IMR-90 (cell line): ENCODE measurements at places on chromosomes 2 and 18. TPM values are rescaled to one million over a fixed set of nuclear protein-coding genes. Genes with fewer than 3 reads are reported as not detected.

DNA sequence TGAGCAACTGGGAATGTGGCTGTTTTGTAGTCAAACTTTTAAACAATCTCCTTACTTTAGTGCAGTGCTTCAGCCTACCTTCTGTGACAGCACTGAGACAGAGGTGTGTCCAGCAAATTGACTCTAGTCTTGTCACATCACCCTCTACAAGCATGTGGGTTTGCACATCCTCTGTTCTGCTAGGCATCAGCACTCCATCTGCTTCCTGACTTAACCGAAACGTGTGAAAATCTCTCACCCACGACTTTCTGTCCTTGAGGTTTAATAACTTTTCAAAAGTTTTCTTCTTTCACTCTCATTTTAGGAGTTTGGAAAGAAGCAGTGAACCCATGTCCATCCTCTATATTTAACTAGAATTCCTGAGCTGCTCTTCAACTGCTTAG is 42.6 kb downstream of the TTR start:
- H3K36me3 ChIP-seq, result no peaks in the 10 kb centered on the region
- no peak overlapping the region for H3K27ac ChIP-seq
- H3K4me1 ChIP-seq, result no peaks in the 10 kb centered on the region

Gene CWC22
- polyA plus RNA-seq, result 3.5 and 4.5 TPM in 2 replicates

Gene WDR54
- polyA plus RNA-seq, result 47.2 and 47.9 TPM in 2 replicates

Gene CFAP65
- not detected in 2 replicates for polyA plus RNA-seq

DNA sequence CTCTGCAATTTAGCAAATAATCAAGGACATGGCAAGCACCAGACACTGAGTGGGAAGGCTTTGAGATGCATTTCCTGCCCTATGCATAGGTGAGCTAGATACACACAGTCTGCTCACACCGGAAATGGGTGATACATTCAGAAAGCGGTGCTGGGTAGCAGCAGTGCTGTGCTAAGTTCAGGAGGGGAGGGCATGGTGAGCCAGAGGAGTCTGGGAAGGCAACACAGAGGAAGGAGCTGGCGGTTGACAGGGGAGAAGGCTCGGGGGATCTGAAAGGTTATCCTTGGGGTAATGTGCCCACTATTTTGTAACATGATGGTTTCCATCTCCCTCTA is 57.4 kb upstream of the EPAS1 start:
- no peak for DNase-seq
- no peaks in the 10 kb centered on the region for H3K4me1 ChIP-seq
- H3K27me3 ChIP-seq, result peaks cover 5% of the 10 kb centered on the region; the same call in 1 of the 2 replicates
- no peak overlapping the region for H3K27ac ChIP-seq
- no peaks in the 10 kb centered on the region for H3K36me3 ChIP-seq

Gene NTSR2
- polyA plus RNA-seq, result not detected in 2 replicates

GRCh38 chr2:195413422-195413821 is 243.6 kb upstream of the SLC39A10 start:
- H3K27me3 ChIP-seq, result no peaks in the 10 kb centered on the region
- no peak overlapping the region for H3K4me3 ChIP-seq

DNA sequence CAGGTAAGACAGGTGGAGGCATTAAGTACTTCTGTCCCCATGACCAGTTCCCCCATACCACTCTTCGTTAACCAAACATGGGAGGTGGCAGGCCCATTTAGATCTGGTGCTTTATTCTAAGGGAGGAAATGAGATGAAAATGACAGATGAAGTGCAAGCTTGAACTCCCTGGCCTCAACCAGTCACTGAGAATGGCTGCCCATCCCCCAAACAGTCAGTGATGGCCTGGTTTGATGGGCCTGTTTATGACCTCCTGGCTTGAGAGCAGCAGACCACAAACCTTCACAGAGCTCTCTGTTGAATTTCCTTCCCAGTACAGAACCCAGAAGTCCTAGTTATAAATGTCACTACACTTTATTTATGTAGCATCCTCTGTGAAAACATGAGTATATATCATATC is 31.1 kb downstream of the EPAS1 start:
- H3K4me3 ChIP-seq, result no peak overlapping the region
- H3K27me3 ChIP-seq, result no peaks in the 10 kb centered on the region
- peaks cover 2% of the 10 kb centered on the region; the same call in 1 of the 2 replicates for H3K36me3 ChIP-seq
- no peak for DNase-seq
- no peak overlapping the region for H3K27ac ChIP-seq
- H3K4me1 ChIP-seq, result peaks cover 54% of the 10 kb centered on the region

GRCh38 chr2:221478485-221478863 is 93.6 kb downstream of the EPHA4 start:
- no peak overlapping the region for H3K4me3 ChIP-seq
- H3K27ac ChIP-seq, result no peak overlapping the region
- no peaks in the 10 kb centered on the region for H3K27me3 ChIP-seq
- H3K36me3 ChIP-seq, result peaks cover 11% of the 10 kb centered on the region

DNA sequence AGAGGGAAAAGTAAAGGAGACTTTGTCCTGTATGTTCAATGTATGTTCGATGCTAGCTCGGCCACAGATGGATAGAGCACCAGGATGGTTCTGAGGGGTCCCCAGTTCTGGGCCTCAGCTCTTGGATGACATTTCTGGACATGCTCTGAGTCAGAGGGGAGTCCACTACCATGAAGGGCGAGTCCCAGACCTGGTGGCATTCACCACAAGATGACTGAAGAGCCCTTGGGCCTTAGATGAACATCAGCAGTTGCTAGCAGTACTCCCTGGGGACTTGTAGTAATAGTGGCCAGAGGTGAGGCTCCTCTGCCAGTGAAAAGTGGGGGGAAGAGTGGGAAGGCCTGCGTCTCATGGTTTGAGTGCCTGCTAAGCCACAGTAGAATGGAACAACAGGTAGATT is 109.5 kb downstream of the GRB14 start:
- no peak overlapping the region for H3K4me3 ChIP-seq
- no peak overlapping the region for H3K27ac ChIP-seq
- no peaks in the 10 kb centered on the region for H3K27me3 ChIP-seq
- H3K4me1 ChIP-seq, result no peaks in the 10 kb centered on the region

Gene FAM237A
- polyA plus RNA-seq, result not detected in 2 replicates

Gene LRRC30
- not detected in 2 replicates for polyA plus RNA-seq

DNA sequence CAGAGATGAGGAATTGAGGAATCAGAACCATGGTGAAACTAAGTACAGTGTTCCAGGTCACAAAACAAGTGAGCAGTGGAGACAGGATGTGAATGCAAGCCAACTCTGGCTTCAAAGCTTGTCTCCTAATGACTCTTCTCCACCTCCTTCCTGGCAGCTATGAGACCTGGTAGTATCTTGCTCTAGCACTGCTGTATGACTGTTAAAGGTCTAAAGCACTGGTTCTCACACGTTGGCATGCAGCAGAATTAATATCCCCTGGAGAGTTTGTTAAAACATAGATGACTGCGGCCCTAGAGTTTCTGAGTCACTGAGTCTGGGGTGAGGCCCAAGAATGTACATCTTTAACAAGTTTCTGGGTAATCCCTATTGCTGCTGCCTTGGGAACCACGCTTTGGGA is 63.3 kb downstream of the SUCLG1 start:
- peak; percentile 82 for DNase-seq
- H3K27me3 ChIP-seq, result no peaks in the 10 kb centered on the region; the same call in 1 of the 2 replicates
- H3K4me1 ChIP-seq, result peaks cover 7% of the 10 kb centered on the region
- H3K27ac ChIP-seq, result no peak overlapping the region
- H3K36me3 ChIP-seq, result no peaks in the 10 kb centered on the region

- H3K4me1 ChIP-seq, result peaks cover 3% of the 10 kb centered on the region; the same call in 1 of the 2 replicates
- H3K4me3 ChIP-seq, result no peak overlapping the region
- H3K27me3 ChIP-seq, result no peaks in the 10 kb centered on the region
Measured at GRCh38 chr2:40192864-40193669, 258.8 kb downstream of the SLC8A1 start.

GRCh38 chr2:198456418-198456817 is 652.0 kb downstream of the PLCL1 start:
- peak; percentile 15 for DNase-seq
- no peak overlapping the region for H3K27ac ChIP-seq
- H3K27me3 ChIP-seq, result no peaks in the 10 kb centered on the region
- H3K36me3 ChIP-seq, result no peaks in the 10 kb centered on the region

GRCh38 chr18:54327818-54328217 is 29.8 kb downstream of the STARD6 start:
- H3K27me3 ChIP-seq, result no peaks in the 10 kb centered on the region
- no peaks in the 10 kb centered on the region for H3K4me1 ChIP-seq
- no peak for DNase-seq
- no peak overlapping the region for H3K27ac ChIP-seq
- H3K36me3 ChIP-seq, result no peaks in the 10 kb centered on the region

DNA sequence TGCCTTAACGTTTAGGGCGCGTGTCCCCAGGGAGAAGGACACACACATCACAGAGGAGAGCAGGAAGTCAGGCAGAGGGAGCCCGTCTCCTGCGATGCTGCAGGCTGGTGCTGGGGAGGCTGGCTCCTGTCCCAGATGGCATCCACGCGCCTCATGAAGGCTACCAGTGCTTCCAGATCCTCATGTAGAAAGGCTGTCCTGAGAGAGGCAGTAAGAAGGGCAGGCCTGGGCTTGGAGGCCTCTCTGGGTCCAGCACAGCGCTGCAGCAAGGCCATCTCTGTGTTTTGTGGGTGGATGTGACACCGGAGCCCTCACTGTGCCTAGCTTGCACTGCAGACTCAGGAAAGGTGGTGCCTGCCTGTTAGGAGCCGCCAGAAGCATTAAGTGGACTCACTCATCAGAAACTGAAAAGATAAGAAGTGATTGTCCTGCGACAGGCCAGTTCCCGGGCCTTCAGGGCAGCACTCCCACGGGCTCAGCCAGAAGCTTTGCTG is 62.7 kb downstream of the FAM168B start:
- DNase-seq, result no peak
- H3K27me3 ChIP-seq, result peaks cover 2% of the 10 kb centered on the region
- H3K27ac ChIP-seq, result no peak overlapping the region
- H3K4me1 ChIP-seq, result no peaks in the 10 kb centered on the region
- H3K36me3 ChIP-seq, result no peaks in the 10 kb centered on the region
- no peak overlapping the region for H3K4me3 ChIP-seq

GRCh38 chr2:216492597-216493333 is 5.9 kb upstream of the RPL37A start:
- DNase-seq, result peak; percentile 82
- no peak overlapping the region for H3K4me3 ChIP-seq
- H3K36me3 ChIP-seq, result no peaks in the 10 kb centered on the region

DNA sequence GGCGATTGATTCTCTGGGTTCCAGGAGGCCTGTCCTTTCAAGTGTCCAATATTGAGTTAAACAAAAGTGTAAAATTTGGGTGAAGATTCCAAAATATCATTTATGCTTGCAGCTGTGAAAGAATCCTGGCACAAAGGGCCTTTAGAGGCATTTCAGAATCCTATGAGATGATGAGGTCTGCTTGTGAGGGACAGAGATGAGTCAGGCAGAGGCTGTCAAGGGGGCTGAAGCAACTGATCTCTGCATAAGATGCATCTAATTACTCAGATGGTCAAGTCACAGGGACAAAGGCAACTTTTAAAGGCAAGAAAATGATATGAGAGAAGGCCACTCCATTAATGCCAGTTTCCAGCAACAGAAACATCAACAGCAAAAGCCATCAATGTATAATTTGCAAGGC is 78.8 kb downstream of the FHOD3 start:
- DNase-seq, result peak; percentile 64
- no peak overlapping the region for H3K27ac ChIP-seq
- H3K36me3 ChIP-seq, result no peaks in the 10 kb centered on the region
- no peak overlapping the region for H3K4me3 ChIP-seq
- H3K4me1 ChIP-seq, result peaks cover 10% of the 10 kb centered on the region

DNA sequence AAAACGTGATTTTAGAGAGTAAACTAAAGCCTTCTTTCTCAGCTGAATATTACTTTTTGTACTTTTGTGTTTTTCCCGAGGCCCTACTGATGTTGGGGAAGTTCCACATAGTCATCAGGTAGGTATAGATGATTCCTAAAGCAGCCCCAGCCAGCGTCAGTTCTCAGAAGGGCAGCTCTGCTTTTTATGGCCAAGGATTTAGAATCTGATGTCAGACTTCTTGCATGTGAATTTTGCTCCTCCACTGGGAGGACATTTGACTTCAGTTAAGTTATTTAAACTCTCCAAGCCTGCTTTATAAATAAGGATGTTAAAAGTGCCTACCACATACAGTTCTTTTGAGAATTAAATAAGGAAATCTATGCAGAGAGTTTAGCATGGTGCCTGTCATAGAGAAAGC is 130.8 kb downstream of the NCKAP5 start:
- no peaks in the 10 kb centered on the region for H3K27me3 ChIP-seq
- H3K4me1 ChIP-seq, result peaks cover 6% of the 10 kb centered on the region
- H3K36me3 ChIP-seq, result no peaks in the 10 kb centered on the region
- DNase-seq, result no peak

GRCh38 chr2:101696272-101697123 is 1.0 kb upstream of the MAP4K4 start:
- H3K36me3 ChIP-seq, result no peaks in the 10 kb centered on the region
- H3K27ac ChIP-seq, result peak overlapping the region; percentile 67
- peaks cover 6% of the 10 kb centered on the region for H3K4me1 ChIP-seq
- no peaks in the 10 kb centered on the region for H3K27me3 ChIP-seq

- H3K27me3 ChIP-seq, result peaks cover 4% of the 10 kb centered on the region; the same call in 1 of the 2 replicates
- H3K36me3 ChIP-seq, result no peaks in the 10 kb centered on the region
- peak; percentile 33 for DNase-seq
- H3K4me3 ChIP-seq, result no peak overlapping the region
- no peak overlapping the region for H3K27ac ChIP-seq
- H3K4me1 ChIP-seq, result no peaks in the 10 kb centered on the region; the same call in 1 of the 2 replicates
Measured at GRCh38 chr2:39603436-39603835, 62.3 kb upstream of the TMEM178A start.

- no peak overlapping the region for H3K27ac ChIP-seq
- H3K27me3 ChIP-seq, result no peaks in the 10 kb centered on the region
- peaks cover 9% of the 10 kb centered on the region for H3K4me1 ChIP-seq
- H3K36me3 ChIP-seq, result no peaks in the 10 kb centered on the region
- DNase-seq, result no peak
Measured at GRCh38 chr2:37600735-37601134, 70.7 kb downstream of the CDC42EP3 start.

- no peak overlapping the region for H3K4me3 ChIP-seq
- H3K4me1 ChIP-seq, result no peaks in the 10 kb centered on the region
- H3K36me3 ChIP-seq, result no peaks in the 10 kb centered on the region
- no peak for DNase-seq
- H3K27me3 ChIP-seq, result no peaks in the 10 kb centered on the region
Measured at GRCh38 chr2:1011006-1011405, 60.4 kb downstream of the SNTG2 start.

- no peak overlapping the region for H3K4me3 ChIP-seq
- H3K4me1 ChIP-seq, result peaks cover 25% of the 10 kb centered on the region
- H3K27me3 ChIP-seq, result no peaks in the 10 kb centered on the region
- peaks cover 8% of the 10 kb centered on the region for H3K36me3 ChIP-seq
- peak overlapping the region; percentile 0; the same call in 1 of the 2 replicates for H3K27ac ChIP-seq
Measured at GRCh38 chr2:239322416-239323086, 78.3 kb downstream of the HDAC4 start.

- H3K36me3 ChIP-seq, result peaks cover 18% of the 10 kb centered on the region
- peaks cover 10% of the 10 kb centered on the region for H3K4me1 ChIP-seq
- H3K27ac ChIP-seq, result no peak overlapping the region
Measured at GRCh38 chr2:172561270-172561669, 5.4 kb downstream of the PDK1 start.

GRCh38 chr2:71125506-71126294 is 4.3 kb downstream of the MCEE start:
- no peaks in the 10 kb centered on the region for H3K4me1 ChIP-seq
- no peaks in the 10 kb centered on the region for H3K27me3 ChIP-seq
- no peak overlapping the region for H3K27ac ChIP-seq
- H3K4me3 ChIP-seq, result no peak overlapping the region
- H3K36me3 ChIP-seq, result peaks cover 9% of the 10 kb centered on the region; the same call in 1 of the 2 replicates
